Fibroblast of skin of right quadriceps (primary cell): ENCODE measurements at places on chromosomes 13 and 19.
A peak's percentile ranks its signal among the peaks of the same experiment; 100 is the strongest.

- no peak for DNase-seq
Measured at GRCh38 chr13:73607489-73608156, 526.6 kb downstream of the KLF12 start.

DNA sequence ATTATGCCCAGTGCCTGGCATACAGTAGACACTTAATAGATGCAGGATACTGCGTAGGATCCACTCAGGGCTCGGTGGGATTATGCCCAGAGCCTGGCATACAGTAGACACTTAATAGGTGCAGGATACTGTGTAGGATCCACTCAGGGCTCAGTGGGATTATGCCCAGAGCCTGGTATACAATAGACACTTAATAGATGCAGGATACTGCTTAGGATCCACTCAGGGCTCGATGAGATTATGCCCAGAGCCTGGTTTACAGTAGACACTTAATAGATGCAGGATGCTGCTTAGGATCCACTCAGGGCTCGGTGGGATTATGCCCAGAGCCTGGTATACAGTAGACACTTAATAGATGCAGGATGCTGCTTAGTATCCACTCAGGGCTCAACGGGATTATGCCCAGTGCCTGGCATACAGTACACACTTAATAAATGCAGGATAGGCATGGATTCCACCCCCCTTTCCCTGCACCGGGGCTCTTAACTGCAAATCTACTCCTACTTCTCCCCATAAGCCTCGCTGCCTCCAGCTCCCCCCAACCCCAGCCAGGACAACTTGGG, 24.9 kb downstream of the SMIM24 start:
- DNase-seq: no peak

GRCh38 chr13:79679334-79679733, 198.4 kb downstream of the NDFIP2 start:
- DNase-seq: peak; percentile 54

GRCh38 chr19:31613683-31614219, 264.5 kb upstream of the TSHZ3 start:
- no peak for DNase-seq

DNA sequence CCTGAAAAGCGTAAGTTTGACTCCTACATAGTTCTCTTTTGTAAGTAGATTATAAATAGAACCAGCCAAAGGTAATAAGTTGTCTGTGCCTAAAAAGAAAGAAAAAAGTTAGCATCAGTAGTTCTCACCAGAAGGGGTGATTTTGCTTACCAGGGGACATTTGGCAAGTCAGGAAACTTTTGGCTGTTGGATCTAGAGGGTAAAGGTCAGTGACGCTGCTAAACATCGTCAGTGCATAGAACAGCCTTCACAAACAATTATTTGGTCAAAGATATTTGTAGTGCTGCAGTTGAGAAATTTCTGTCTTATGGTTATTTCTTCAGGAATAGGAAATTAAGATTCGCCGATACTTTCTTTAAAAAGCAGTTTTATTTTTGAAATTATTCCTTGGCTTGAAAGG, 2.0 kb downstream of the USPL1 start:
- DNase-seq: no peak

- no peak for DNase-seq
Measured at GRCh38 chr13:33319859-33320258, 34.3 kb upstream of the STARD13 start.

DNA sequence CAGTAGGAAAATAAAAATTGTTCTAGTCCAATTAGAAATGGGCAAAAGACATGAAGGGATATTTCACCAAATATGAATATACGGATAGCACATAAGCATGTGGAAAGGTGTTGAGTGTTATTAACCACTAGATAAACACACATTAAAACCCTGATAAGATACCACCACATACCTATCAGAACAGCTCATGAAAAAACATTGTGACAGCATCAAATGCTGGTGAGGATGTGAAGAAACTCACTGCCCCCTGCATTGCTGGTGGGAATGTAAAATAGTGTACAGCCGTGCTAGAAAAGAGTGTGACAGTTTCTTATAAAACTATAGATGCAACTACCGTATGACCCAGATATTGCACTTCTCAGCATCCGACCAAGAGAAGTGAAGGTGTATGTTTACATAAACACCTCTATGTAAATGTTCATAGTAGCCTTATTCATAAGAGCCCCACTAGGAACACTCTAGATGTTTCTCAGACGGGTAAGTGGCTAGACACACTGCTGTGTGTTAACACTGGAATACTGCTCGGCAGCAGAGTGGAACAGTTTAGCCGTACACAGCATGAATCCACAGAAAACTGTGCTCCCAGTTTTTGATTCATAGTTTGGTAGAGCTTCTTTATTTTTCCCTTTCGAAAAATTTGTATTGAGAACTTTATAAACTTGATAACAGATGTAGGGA, 321.1 kb downstream of the MYO16 start:
- DNase-seq: no peak
